ENCODE measurements at places on chromosomes 12 and 14.
A peak's percentile ranks its signal among the peaks of the same experiment; 100 is the strongest.

DNA sequence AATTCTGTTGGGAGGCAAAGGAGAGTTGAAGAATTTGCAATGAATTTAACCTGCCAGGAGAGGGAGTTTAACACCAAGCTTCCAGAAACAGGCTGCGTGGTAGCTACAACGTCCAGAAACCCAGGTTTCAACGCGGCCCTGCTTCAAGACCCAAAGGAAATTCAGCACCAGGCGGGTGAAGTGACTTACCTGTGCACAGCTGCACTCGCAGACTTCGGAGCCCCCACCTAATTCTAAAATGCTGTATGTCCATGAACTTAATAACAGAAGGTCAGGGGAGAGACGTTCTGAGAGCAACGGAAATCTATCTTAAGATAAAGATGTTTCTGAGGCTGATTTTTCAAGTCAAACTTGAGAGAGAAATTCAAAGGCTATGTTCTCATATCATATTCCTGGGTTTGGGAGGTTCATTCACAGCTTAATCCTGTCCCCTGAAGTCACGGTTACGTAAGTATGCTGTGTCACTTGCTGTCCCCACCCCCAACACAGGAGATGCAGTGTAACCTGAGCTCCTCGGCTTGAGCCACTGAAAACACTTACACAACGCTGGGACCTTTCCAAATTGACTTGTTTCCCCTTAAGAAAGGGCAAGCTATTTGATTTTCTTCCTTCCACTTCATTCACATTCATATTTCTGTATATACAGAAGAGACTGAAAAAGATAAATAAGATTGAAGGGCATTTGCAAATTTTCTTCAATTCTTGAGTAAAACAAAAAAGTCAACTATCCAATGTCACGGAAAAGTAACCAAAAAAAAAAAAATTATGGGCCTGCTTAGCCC, 22.7 kb downstream of the CLIP1 start:
- peak; percentile 73 for DNase-seq

- DNase-seq, result no peak
These were observed 511.8 kb upstream of the FOXG1 start for GRCh38 chr14:28254768-28255167.

GRCh38 chr12:29551812-29552211, 54.3 kb upstream of the OVCH1 start:
- no peak for DNase-seq

- no peak for DNase-seq
These were observed 24.5 kb upstream of the PPP1R13B start for GRCh38 chr14:103871596-103872480.

- no peak for DNase-seq
These were observed 1569.0 kb upstream of the FLRT2 start for GRCh38 chr14:83960832-83961512.

- no peak for DNase-seq
These were observed 54.1 kb downstream of the COCH start for GRCh38 chr14:30928462-30928861.

DNA sequence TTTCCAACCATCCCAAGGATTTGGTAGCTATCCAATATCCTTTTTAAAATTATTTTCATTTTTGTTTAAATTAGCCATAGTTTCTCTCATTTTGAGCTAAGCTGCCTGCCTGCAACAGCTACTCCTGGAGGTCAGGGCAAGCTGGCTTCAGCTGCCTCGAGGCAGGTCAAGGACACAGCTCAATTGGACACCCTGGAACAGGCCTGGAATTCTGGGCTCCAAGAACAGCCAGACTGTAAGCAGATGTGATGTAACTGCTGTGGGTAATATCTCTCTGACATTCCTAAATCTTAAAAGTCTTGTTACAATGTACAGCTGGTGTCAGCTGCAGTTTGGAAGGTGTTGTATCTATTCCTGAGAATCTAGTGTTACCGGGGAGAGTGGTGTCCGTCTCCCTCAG, 119.8 kb downstream of the KCNK10 start:
- no peak for DNase-seq

DNA sequence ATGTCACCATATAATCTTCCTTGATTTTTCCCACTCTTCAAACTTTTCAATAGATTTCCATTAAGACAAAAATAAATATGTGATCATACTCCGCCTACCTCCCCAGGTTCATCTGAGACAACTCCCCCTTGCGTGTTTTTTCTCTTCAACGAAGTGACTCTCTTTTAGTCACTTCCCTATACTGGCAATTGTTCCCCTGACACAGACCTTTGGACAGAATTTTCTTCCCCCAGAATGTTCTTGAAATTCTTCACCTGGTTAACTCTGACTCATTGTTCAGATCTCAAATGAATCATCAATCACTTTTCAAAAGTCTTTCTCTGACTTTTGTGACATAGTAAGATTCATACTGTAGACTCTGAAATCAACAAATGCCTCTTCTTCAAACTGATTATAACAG, 727.3 kb upstream of the LMO3 start:
- no peak for DNase-seq

DNA sequence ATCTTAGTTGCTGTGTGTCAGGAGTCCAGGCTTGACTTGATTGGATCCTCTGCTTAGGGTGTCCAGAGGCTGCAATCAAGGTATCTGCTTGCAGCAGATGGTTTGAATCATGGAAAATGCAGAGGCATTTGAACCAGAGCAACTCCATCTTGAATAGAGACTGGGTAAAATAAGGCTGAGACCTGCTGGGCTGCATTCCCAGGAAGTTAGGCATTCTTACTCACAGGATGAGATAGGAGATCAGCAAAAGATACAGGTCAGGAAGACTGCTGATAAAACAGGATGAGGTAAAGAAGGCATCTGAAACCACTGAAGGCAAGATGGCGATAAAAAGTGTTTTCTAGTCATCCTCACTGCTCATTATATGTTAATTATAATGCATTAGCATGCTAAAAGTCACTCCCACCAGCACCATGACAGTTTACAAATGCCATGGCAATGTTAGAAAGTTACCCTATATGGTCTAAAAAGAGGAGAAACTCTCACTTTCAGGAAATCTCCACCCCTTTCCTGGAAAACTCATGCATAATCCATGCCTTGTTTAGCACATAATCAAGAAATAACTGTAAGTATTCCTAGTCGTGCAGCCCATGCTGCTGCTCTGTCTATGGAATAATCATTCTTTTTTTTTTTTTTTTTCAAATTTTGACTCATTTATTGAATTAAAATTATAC, 218.3 kb upstream of the CPNE8 start:
- peak; percentile 30 for DNase-seq

- DNase-seq, result no peak
These were observed 98.5 kb downstream of the PHLDA1 start for GRCh38 chr12:75933101-75933500.

DNA sequence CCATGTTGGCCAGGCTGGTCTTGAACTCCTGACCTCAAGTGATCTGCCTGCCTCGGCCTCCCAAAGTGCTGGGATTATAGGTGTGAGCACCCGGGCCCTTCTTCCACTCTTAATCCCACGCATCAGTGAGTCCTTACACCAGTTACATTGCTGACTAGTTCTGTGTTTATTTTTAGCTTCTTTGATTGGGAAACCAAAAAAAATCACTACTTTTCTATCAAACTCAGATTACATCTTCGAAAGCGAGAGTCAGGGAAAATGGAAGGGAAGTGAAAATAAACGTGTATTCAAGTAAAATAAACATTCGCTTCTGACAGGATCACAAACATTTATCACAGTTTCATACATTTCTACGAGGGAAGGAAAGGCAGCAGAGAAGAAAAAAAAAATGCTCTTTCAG, 32.2 kb downstream of the FGD6 start:
- DNase-seq, result no peak

GRCh38 chr14:102754370-102755262, 22.6 kb upstream of the TRAF3 start:
- DNase-seq, result no peak

- no peak for DNase-seq
These were observed 169.0 kb upstream of the NTF3 start for GRCh38 chr12:5262885-5263284.

- no peak for DNase-seq
These were observed 5.5 kb upstream of the SLC24A4 start for GRCh38 chr14:92317511-92317910.
